ENCODE measurements at places on chromosomes 5 and 9.

GRCh38 chr5:133397990-133398645 lies 214.2 kb downstream of the FSTL4 start:
- no peak for DNase-seq

DNA sequence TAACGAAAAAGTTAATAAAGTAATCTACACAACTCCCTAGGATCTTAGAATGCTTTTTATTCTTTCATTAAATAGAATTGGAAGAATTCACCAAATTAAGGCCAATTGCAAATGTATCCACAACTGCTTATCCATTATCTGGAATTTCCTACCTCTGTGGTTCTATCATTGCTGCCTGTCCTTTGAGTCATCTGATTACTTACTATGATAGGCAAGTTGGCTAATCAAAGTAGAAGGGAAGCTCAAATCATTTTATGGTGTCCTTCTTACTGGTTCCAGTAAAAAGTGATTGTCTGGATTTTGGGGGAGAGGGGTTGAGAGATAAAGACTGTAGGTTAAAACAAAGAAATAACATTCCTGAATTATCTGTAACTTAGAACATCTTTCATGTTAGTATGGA lies 161.4 kb upstream of the GNA14 start:
- no peak for DNase-seq

- DNase-seq: no peak
Observed at GRCh38 chr5:55564721-55565120, 30.0 kb upstream of the PLPP1 start.

DNA sequence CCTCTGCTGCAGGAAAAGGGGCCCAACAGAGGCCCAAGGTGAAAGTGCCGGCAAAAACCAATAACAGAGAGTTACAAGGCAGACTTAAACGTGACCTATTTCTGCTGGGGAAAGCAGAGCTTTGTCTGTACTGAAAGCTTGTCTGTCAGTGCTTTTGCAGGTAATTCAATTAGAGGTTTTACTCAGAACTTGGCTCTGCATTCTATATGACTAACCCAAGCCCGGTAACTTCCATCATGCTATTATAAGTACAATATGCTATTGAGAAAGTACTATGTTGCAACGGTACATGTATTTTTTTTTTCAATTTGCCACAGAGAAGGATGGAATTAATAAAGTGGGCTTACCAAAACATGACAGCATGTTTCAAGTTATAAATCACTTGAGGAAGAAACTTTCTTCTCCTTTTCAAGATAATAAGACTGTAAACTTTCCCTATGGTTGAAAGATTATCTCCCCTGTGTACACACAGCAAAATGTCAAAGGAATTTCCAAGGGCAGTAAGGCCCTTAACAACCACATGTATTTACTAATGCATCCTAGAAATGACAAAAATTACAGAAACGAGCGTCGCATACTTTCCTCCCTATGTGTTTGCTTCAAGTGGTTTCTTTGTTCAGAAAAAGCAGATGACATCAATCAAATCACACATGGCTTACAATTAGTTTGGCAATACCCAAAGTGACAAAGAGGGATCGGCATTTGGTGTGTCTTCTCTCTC lies 282.4 kb downstream of the EFNA5 start:
- no peak for DNase-seq

GRCh38 chr5:11319836-11320580 lies 559.0 kb upstream of the DAP start:
- no peak for DNase-seq

DNA sequence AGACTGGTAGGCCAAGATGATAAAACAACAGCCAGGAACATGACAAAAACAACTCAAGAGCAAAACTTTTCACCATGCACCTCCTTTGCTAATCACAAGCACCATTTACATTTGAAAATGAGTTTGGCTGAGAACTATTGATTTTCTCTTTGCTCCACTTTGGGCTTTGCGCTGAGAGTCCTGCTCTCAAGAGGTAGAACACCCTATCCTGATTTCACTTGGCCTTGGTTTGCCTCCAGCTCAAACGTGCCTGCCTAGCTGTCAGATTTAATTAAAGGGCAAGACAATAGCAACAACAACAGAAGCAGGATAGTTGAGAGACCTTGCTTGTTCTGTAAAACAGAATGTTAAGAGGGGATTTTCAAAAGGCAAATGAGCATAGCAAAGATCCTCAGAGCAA lies 128.2 kb upstream of the ASTN2 start:
- no peak for DNase-seq

GRCh38 chr9:20242510-20243189 lies 379.6 kb downstream of the MLLT3 start:
- DNase-seq: no peak

- no peak for DNase-seq
Observed at GRCh38 chr5:53884844-53885243, 324.4 kb downstream of the NDUFS4 start.

DNA sequence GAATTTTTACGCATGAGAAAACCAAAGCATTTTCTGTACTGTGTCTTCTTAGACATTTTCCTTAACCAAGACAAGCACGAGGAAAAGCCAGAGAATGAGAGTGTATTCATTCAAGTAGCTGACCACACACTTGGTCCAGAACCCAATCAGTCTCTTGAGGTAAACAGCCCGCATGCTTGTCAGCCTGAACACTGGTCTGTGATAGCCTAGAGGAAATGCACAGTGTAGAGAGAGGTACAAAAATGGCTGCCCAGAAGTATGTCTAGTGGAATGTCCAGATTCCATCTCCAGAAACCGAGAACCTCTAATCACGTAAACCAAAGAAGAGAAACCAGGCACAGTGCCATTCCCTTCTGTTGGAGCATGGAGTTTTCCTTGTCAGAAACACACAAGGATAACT lies 80.0 kb upstream of the SNX2 start:
- DNase-seq: no peak

GRCh38 chr5:1881098-1881572 lies 1.6 kb downstream of the IRX4 start:
- DNase-seq: no peak

DNA sequence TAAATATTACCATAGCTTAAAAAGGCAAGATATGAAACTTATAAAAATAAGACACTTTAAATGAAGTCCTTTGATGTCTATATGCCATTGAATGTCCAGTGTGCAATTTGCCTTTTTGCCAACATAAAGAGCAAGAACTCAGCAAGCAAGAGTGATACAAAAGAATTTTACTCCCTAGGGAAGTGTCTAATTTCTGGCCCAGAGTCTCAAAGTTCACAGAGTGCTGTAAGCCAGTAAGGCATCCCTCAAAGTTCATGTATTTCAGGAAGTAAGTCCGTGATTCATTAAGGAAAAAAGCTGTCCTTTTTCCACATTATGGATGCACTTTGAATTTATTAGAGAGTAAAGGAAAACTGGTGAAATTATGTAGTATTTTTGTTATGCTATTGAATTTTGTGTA lies 185.2 kb downstream of the CCDC171 start:
- DNase-seq: no peak

DNA sequence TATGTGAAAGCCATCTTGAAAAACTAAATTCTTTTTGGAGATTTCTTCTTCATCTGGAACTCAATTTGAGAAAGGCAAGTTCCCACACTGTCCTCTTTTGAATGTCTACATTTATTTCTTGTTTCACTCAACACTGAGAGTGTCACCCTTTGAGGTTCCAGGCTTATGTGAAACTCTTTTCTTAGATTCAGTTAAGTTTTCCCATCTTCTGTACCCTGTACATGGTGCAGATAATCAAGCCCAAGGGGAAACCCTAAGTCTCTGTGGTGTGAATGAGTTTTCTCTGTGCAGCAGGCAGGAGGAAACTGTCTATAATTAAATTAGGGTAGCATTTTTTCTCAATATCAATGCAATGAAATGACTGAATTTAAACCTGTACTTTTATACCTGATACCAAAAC lies 72.3 kb upstream of the PRLR start:
- no peak for DNase-seq

- DNase-seq: no peak
Observed at GRCh38 chr5:72474516-72474915, 32.7 kb downstream of the ZNF366 start.

DNA sequence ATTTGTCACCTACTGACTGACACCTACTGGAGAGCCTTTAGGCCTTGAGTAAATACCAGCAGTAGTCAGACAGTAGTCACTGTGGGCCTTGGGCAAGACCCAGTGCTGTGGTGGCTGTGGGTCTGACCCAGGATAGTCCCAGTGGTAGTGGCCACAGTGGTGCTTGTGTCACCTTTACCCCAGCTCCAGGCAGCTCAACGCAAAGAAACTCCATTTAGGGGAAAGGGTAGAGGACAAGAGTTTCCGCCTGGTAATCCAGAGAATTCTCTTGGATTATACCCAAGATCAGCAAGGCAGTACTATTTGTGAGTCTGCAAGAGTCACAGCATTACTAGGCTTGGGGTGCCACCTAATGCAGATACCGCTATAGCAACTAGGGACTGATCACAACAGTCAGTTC lies 28.9 kb downstream of the CERT1 start:
- no peak for DNase-seq

DNA sequence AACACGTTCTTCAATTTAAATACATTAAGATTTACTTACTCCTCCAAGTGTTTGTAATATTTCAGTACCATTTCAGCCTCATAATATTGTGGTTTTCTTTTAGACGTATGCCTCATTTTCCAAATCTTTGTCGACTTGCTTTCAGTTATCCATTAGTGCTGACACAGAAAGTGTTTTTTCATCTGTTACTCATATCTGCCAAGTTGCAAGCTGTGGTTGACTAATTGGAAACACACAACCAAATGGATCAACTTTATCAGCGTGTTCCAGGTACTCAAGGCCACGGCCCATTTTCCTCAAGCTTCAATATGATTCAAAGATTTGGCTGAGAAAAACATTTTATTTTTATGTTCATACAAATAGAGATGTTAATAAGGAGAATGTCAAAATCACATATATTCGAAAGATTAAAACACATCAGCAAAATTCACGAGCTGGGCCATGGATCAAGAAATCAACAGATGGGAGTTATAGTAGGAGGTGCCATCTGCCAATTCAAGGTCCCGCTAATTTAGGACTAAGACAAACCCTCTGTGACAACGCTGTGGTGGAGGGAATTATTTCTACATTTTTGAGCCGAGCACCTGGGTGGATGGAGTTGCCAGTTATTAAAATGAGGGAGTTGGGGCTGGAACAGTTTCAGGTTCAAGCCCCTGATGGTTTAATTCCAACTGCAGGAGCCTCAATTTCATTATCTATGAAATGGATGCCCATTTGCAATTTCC lies 27.2 kb upstream of the CCNJL start:
- no peak for DNase-seq

DNA sequence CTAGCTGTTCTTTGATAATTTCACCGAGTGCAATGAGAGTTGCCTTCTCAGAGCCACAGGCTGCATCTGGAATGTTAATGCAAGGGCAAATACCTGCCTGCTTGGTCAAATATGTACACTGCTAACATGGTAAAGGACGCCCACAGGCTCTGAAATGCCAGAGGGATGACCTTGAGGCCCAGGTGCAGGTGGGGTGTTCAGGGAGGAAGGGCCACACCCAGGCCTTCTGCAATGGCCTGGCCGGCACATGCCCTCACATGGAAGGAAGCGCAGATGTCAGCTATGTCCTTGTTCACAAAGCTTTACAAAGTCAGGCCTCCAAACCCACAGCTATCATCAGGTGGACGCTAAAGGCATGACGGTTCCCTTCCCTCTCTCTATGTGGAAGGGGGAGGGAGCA lies 48.6 kb downstream of the HRH2 start:
- DNase-seq: no peak

DNA sequence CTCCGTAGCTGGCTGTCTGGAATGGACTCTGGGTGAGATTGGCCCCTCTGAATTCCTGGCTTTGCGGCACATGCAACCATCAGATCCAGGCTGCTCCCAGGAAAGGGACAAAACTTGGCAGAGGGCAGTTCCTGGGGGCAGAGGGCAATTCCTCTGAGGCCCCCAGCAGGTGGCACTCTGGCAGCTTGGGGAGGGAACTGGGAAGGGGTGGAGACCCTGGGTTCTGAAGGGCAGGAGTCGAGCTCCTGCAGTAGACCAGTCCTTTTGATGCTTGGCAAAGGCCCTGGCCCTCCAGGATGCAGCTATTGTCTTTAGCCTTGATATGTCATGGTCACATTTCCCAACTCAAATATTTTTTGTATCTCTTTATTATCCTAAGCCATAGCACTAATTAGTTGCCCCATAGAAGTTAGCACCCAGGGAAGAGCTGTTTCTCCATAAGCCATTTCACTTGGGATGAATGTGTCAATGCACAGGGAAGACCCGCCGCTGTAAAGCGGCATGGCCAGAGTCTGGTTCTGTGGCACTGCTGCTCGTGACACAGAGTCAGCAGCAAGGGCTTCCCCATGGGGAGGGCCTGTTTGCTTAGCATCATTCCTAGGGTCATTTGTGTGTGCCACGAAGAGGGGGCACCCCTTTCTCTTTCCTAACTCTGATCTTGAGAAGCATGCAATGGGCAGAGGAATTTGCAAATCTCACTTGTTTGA lies 51.2 kb upstream of the CDK20 start:
- no peak for DNase-seq

GRCh38 chr9:114324492-114324891 lies 1.6 kb downstream of the ORM1 start:
- DNase-seq: no peak

DNA sequence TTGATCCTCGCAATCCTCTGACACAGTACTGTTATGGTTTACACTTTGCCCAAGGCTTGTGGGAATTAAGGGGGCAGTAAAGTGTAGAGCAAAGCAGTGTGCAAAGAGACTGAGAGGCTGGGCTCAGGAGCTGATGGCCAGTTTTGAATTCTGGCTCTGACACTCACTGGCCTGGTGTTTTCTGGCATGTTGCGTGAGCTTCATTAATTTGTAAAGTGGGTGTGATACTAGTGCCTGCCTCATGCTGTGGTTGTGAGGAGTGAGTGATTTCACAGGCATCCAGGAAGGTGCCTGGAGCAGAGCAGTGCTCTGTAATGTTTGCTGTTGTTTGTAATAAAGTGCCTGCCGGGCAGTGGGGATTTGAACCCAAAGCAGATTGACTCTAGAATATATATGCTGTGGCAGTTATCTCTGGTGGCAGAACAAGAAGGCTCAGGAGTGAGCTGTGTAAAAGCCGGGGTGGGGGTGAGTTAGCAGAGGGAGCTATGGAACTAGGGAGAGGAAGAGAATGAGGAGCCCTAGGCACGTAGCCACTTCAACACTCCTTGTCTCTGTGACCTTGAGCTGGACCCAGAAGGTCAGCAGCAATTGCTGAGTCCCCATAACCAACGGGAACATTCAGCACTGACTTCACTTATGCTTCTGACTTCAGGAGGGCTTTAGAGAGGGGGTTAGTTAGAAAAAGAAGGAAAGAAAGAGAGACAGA lies 108.5 kb downstream of the DOCK2 start:
- DNase-seq: no peak

GRCh38 chr9:69535911-69536310 lies 136.3 kb downstream of the APBA1 start:
- no peak for DNase-seq

GRCh38 chr9:107898761-107899160 lies 409.2 kb upstream of the KLF4 start:
- DNase-seq: no peak

- DNase-seq: no peak
Observed at GRCh38 chr5:83447533-83447932, 24.0 kb upstream of the VCAN start.

GRCh38 chr9:84919440-84919839 lies 249.9 kb downstream of the NTRK2 start:
- no peak for DNase-seq

- no peak for DNase-seq
Observed at GRCh38 chr5:17214893-17215292, 2.5 kb upstream of the BASP1 start.

GRCh38 chr5:6979061-6979460 lies 265.8 kb downstream of the TENT4A start:
- DNase-seq: no peak

GRCh38 chr5:45847877-45848276 lies 151.7 kb upstream of the HCN1 start:
- no peak for DNase-seq
